Fibroblast of the conjunctiva (primary cell): ENCODE measurements at places on chromosomes 3 and 15.

- no peak for DNase-seq
Observed at GRCh38 chr3:195811756-195812155, at the start of gene MUC4. MUC4 (minus strand) TSS chr3:195811929; CDS start chr3:195811817, 112 bp downstream.

- DNase-seq, result peak; percentile 18
Observed at GRCh38 chr15:62125773-62126172, 39.3 kb downstream of the C2CD4B start.

DNA sequence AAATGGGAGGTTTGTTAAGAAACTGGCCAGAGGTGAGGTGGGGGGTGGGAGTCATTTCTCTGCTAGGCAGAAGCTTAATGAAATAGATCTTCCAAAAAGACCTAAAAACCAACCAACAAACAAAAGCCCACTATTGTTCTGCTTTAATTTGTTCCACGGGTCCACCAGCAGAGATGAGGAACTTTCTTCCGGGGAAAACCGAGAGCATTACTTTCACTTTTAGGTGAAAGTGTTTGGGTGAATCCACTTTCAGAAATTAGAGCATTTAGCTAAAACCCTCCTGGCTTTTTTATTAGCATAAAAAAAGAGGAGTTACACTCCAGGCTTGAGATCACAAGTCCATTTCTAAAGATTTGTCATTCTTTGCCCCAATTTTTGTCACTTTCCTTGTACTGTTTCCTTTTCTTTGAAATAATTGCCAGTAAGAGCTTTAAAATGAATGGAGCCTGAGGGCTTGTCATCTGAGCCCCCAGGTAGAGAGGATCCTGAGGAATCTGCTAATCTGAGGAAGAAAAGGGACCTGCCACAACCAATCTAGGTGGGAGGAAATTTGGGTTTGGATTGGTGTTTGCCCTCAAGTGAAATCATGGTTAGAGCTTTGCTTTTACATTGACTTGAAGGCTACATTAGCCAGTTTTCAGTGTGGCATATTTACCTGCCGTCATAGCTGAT is 667.6 kb downstream of the NAALADL2 start:
- no peak for DNase-seq

DNA sequence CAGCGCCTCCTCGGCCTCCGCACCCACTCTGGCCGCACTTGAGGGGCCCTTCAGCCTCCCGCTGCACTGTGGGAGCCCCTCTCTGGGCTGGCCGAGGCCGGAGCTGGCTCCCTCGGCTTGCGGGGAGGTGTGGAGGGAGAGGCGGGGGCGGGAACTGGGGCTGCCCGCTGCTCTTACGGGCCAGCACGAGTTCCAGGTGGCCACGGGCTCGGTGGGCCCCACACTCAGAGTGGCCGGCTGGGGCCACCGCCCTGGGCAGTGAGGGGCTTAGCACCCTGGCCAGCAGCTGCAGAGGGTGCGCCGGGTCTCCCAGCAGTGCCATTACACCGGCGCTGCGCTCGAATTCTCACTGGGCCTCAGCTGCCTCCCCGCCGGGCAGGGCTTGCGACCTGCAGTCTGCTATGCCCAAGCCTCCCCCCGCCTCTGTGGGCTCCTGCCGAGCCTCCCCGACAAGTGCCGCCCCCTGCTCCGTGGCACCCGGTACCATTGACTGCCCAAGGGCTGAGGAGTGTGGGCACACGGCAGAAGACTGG is 167.1 kb upstream of the PLSCR5 start:
- no peak for DNase-seq

DNA sequence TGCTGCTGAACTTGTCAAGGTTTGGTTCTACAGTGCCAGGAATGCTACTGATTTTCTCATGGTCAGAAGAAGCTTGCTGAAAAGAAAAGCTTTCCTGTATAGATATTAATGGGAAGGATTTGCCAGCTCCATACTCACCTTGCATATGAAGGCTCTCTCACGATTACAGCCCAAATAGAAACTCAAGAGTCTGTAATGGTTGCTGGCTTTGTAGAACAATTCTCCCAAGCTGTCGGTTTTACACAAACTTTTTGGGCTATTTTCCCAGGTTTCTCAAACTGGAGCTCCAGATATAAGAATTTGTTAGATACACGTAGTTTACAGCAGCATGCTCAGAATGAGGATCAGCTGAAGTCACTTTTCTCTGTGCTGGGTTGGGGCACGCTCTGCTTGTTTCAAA is 30.1 kb upstream of the LRRC3B start:
- no peak for DNase-seq

GRCh38 chr15:90530250-90531051 is 728 bp downstream of the CRTC3 start:
- no peak for DNase-seq

DNA sequence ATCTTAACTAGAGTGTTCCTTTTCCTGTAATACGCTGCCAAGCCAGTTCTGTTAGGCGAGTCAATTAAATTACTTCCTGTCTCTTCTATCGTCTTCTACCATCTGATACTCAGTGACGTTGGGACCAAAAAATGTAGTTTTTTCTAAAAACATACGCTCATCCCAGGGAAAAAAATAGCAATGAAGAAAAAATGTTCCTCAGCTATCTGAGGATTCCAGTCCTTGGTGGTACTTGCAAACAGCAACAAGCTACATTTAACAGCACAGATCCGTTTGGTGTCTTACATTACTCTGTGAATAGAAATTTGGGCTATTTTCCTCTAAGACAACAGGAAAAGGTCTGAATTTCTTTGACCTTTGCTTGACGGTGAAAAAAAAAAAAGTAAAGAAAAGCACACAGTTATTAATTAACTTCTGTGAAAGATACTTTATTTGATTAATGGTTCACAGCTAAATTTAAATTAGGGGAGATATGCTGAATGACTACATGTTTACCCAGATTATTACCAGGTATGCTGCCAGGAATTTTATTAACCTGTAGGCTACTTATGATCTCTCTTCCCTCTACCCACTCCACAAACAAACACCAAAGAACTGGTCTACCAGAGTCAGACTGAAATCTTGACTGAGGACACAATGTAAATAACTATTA is 254.4 kb upstream of the ZPLD1 start:
- DNase-seq, result peak; percentile 56

DNA sequence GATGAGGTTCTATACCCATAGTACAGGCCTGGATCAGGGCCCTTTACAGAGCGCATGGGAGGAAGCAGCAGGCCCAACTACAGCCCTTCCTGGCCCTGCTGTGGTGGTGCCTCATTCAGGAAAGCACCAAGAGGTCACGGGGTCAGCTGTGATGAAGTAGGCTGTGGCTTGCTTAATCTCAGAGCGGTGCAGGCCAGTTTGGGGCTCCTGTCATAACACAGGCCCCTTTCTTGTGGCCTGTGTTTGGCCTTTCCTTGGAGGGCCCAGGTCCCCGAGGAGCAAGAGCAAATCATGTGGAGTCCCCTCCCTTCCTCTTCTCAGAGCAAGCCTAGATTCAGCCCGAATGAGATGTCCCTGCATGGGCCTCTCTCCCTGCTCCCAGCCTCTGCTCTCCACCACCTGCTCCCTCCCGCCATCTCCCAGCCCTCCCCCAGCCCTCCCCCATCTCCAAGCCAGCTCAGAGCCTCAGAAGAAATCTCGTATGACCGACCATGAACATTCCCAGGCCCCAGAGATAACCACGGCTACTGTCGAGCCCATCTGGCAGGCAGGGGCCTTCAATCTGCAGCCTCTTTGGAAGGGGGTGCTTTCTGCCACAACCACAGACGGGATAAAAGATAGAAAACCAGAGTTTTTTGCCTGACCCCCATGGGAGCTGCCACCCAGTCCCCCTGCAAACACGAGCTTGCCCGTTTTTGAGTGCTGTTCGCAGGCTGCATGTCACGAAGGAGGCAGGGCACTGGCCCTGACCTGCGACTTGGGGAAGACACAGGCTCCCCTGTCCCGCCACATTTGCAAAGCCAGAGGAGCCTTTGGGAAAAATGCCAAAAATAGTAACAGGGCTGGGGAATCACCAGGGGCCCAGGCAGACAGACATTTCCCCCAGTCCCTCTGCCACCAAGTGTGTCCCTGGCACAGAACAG is 32.3 kb upstream of the DUSP7 start:
- DNase-seq, result peak; percentile 26

DNA sequence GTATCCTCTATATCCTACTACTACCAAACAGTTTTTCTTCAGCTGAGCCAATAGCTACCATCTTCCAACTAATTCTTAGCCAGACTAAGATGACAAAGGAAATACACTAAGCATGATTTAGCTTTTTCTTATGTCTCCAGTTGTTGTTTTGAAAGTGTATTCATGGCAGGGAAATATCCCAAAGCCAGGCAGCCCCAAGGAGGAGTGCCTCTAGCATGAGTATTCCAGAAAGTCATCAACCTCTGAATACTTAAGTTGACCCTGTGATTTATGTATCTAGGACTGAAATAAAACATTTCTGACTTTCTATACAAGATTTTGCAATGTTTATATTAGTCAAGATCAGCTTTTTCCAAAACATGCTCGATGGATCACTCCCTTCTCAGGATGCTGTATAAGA is 449.1 kb downstream of the IL5RA start:
- DNase-seq, result no peak

- no peak for DNase-seq
Observed at GRCh38 chr3:30082652-30083051, 523.7 kb upstream of the TGFBR2 start.

- no peak for DNase-seq
Observed at GRCh38 chr3:117026401-117026800, 316.8 kb downstream of the TUSC7 start.

DNA sequence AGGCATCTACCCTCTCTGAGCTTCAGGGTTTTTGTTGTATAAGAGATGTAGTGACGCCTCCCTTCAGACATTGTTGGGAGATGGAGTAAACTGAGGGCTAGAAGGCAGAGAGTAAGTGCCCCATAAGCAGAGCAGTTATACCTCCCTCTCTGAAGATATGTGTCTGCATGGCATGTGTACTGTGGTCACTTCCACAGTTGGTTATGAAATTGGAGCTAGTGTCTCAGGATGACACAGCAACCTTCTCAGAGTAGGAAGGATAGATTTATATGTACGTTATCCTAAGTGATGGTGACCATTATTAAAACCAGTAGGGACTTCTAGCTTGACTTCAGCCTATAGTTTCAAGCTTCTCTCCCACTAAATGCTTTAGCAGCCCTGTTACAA is 17.9 kb downstream of the PXK start:
- no peak for DNase-seq

GRCh38 chr3:73484656-73485248 is 140.0 kb downstream of the PDZRN3 start:
- no peak for DNase-seq

DNA sequence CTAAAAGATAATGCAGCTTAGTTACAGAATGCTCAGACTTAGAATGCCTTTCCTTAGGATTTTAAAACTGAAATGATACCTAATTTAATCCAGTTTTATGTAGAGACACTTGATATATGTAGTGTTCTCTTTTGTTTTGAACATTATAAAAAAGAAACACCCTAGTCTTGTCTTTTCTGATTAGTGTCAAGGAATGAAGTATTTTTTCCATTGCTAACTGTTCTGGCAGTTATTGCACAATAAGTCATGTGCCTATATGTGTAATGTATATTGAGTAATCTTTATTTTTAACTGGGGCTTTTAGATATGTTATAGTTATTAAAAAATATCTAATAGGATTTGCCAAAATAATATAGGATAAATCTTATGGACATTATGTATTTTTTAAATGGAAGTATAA is 4.5 kb downstream of the ARL8B start:
- no peak for DNase-seq
